ENCODE measurements at places on chromosomes 5 and 9. TPM values are rescaled to one million over a fixed set of nuclear protein-coding genes. Genes with fewer than 3 reads are reported as not detected.

GRCh38 chr5:135598691-135599395 lies 20.1 kb upstream of the CXCL14 start:
- DNase-seq: peak; percentile 39
- H3K27ac ChIP-seq: no peak overlapping the region
- H3K36me3 ChIP-seq: no peaks in the 10 kb centered on the region

DNA sequence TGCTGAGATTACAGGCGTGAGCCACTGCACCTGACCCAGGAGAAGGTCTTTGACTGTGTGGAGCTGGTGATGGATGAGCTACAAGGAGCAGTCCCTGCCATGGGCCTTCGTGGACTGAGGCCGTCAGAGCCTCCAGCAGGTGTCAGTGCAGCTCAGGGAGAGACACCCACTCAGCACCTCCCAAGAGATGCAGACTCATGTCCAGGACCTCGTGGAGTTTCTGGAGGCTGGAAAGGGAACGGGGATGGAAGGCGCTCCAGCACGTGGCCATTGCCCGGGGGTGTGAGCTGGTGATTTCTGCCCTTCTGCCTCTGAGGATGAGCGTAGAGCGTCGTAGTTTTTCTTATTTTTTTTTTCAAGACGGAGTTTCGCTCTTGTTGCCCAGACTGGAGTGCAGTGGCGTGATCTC lies 9.5 kb downstream of the TOR4A start:
- H3K27me3 ChIP-seq: no peaks in the 10 kb centered on the region
- H3K27ac ChIP-seq: no peak overlapping the region
- H3K4me1 ChIP-seq: no peaks in the 10 kb centered on the region
- H3K36me3 ChIP-seq: no peaks in the 10 kb centered on the region

DNA sequence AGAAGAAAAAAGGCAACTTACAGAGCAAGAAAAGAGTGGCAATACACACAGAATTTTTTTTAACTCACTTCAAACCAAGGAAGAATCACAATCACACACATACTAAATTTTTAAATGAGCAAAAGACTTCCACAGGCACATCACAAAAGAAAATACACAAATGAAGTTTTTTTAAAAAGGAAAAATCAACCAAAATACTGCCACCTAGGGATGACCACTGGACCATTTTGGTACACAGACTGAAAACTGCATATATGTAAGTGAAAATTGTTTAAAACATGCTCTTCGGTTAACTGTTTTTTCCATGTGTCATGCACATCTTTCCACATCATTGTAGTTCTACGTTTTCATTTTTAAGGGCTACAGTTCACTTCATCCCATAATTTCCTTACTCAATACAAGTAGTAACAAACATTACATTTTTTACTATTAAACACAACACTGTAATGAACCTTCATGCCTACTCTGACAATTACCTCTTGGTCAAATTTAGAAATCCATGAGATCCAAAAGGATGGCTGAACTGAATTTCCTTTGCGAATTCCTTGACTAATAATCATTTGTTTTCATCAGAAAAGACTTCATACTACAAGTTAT lies 79.0 kb downstream of the FBXW11 start:
- no peak for DNase-seq
- H3K27ac ChIP-seq: no peak overlapping the region
- no peaks in the 10 kb centered on the region for H3K4me1 ChIP-seq
- no peaks in the 10 kb centered on the region for H3K36me3 ChIP-seq

GRCh38 chr9:75084081-75084672 lies 3.8 kb downstream of the NMRK1 start:
- peaks cover 16% of the 10 kb centered on the region for H3K4me1 ChIP-seq
- no peak for DNase-seq
- no peaks in the 10 kb centered on the region for H3K27me3 ChIP-seq
- no peak overlapping the region for H3K4me3 ChIP-seq
- H3K36me3 ChIP-seq: peaks cover 11% of the 10 kb centered on the region

GRCh38 chr9:103867886-103868285 lies 226.2 kb upstream of the SMC2 start:
- H3K4me3 ChIP-seq: no peak overlapping the region
- no peaks in the 10 kb centered on the region for H3K36me3 ChIP-seq
- H3K27me3 ChIP-seq: no peaks in the 10 kb centered on the region
- no peak overlapping the region for H3K27ac ChIP-seq
- DNase-seq: no peak
- no peaks in the 10 kb centered on the region for H3K4me1 ChIP-seq

GRCh38 chr5:77426670-77427069 lies 65.4 kb downstream of the WDR41 start:
- H3K27ac ChIP-seq: no peak overlapping the region
- no peaks in the 10 kb centered on the region for H3K4me1 ChIP-seq
- no peak for DNase-seq

DNA sequence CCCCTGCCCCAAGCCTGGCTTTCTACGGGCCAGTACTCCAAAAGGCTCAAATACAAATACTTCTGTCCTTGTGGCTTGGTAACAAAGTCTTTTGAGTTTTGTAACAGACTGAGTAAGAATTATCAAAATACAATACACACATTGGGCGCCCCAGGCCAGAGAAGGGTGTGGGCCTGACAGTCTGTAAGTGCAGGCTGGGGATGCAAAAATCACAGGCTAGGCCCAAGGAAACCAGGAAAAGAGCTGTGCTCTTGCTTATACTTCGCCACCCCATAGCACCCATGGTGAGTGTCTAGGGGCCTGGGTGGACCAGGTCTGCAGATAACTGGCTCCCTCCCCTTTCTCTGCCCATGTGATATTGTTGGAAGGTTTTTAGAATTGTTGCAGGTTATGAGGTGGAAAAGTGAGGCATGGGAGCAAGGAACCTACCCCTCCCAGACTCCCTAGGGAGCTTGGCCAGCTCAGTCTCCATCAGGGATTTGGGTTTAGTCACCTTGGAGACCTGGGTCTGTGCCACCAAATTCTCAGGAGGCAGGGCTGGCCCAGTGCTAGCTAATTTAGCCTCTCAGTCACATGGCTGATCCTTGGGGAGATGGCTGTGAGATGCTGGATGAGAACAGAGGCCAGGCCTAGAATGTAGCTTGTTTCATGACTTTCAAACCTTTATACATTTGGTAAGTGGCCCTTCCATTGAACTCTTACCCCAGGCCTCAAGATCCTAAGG lies 72.9 kb downstream of the TARS1 start:
- no peak overlapping the region for H3K4me3 ChIP-seq
- H3K27me3 ChIP-seq: no peaks in the 10 kb centered on the region
- no peak overlapping the region for H3K27ac ChIP-seq

Gene ZNF454
- total RNA-seq: 3.5 TPM
